ENCODE measurements at places on chromosomes 11 and 22.

GRCh38 chr11:61711498-61711897 lies 31.3 kb downstream of the DAGLA start:
- DNase-seq: no peak

GRCh38 chr22:49894322-49895054 lies 23.8 kb downstream of the ALG12 start:
- DNase-seq: no peak

GRCh38 chr11:132992838-132993631 lies 539.3 kb downstream of the OPCML start:
- DNase-seq: no peak

GRCh38 chr11:132631989-132632388 lies 900.3 kb downstream of the OPCML start:
- DNase-seq: no peak

- peak; percentile 78 for DNase-seq
These were observed 21.3 kb downstream of the STX3 start for GRCh38 chr11:59776210-59777066.

GRCh38 chr11:30889143-30889794 lies 303.1 kb upstream of the MPPED2 start:
- DNase-seq: no peak

DNA sequence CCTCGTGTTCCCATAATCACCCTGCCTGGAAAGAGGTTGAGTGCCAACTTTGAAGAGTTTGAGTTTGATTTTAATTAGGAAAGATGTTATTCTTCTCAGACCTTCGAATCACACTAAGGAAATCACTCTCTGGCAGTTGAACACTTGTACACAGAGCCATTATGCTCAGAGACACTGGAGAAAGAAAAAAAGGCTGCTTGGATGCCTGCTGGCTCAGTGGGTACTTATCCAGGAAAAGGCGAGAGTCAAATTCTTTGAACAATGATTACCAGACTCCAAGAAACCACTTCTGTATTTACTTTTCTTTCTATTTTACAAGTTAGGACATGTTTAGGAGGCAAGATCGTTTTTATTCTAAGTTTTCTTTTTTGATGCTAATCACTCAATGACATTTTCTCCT lies 438.5 kb upstream of the FAT3 start:
- no peak for DNase-seq

- peak; percentile 25 for DNase-seq
These were observed 74.2 kb downstream of the KIRREL3 start for GRCh38 chr11:126926376-126926791.

DNA sequence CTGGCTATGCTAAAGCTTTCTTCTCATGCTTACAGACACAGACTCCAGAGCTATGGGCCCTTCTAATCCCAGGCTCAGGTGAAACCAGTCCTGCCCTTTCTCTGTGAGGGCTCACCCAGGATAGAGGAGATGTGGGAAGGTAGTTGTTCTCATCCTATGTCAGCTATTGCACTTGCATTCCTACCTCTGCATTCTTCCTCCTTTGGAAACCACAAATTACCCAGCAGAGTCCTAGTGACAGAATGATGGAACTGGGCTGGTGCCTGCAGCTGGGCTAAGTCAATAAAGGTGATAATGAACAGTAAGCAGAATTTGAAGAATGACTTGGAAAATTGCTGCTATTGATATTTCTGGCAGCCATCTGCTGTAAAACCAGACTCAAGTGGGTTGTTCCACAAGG lies 560.0 kb downstream of the TMEM135 start:
- DNase-seq: no peak

DNA sequence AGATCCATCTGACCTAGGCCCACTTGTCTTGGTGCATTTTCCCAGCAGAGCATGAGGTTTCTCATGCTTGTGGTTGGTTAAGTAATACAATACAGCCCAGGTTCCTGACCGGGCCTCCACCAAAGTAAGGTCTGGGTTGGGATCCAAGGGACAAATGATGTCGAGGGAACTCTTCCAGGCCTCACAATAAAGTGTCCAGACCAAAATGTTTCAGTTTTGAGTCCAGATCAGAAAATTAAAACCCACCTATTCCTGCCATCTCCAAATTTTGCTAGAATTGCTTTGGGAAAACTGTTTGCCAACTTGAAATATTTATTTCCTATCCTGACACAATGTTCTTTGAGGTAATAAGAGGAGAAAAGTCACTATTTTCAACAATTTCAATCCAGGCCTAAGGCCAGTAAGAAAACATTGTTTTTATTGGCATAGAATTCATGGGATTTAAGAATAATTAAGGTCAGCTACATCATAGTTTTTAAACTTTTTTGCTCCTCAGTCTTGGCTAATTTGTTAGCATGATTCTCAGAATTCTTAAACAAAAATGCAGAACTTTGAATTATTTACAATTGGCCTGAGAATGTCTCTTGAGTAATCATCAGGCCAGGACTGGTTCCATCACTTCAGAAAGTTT lies 51.4 kb downstream of the ME3 start:
- DNase-seq: peak; percentile 84
